ENCODE measurements at places on chromosomes 6 and 20.

GRCh38 chr20:40686434-40686882 lies 2.6 kb downstream of the MAFB start:
- DNase-seq, result no peak

DNA sequence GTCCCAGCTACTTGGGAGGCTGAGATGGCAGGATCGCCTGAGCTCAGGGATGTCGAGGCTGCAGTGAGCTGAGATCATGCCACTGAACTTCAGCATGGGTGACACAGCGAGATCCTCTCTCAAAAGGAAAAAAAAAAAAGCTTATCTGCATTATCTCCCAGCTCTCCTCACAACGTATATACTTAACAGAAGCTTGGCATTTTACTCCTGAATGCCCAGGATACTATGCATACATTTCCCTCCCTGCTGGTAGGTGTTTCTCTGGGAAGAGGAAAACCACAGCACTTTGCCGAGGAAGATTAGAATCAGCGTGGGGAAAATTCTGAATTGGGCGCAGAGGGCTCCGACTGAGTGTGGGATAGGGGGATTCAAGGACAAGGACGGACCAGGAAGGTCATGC lies 800.6 kb downstream of the DHX35 start:
- DNase-seq, result no peak

DNA sequence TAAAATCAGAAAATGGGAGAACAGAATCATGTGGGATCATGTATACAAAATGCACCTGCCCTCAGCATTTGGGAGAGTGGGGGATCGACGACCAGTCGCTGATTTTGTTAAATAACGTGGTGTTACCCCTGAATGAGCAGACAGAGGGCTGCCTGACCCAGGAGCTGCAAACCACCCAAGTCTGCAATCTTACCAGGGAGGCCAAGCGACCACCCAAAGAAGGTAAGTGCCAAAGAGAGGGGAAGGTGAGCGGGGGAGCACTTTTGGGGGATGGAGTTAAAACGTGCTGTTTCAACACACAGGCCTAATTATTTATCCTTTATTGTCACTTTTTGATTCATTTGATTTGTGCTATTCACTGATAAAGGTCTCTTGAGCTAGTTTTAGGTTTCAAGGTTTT lies 4.1 kb downstream of the ADGRB3 start:
- DNase-seq, result no peak

GRCh38 chr20:8062756-8063155 lies 43.2 kb upstream of the TMX4 start:
- no peak for DNase-seq

DNA sequence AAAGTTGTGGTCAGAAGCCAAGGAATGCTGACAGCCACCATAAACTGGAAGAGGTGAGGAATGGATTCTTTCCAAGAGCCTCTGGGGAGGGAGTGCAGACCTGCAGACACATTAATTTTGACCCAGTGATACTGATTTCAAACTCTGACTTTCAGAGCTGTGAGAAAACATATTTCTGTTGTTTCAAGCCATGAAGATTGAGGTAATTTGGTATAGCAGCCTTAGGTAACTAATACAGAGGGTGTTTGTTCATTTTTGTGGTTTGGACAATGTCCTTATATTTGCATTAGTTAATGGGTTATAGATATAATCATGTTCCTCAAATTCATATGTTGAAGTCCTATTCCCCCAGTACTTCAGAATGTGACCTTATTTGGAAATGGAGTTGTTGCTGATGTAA lies 85.4 kb upstream of the GTSF1L start:
- no peak for DNase-seq

DNA sequence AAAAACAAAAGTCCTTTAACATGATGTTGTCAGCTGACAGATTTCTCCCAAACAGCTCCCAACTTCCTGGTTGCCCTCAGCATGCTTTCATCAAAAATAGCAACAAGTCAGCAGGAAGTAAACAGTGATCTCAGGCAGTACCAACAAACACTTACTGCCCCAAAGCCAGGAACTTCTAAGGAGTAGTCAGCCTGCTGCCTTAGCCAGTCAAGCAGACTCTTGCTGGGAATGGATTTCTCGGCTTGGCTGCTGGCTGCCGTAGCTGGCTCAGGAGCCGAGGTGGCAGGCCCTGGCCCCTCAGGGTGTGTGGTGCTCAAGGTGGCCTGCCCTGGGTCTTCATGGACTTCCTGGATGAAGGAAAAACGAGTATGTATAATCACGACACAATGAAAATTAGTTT lies 46.6 kb upstream of the EMILIN3 start:
- no peak for DNase-seq
